ENCODE measurements at places on chromosomes 12 and 14. TPM values are rescaled to one million over a fixed set of nuclear protein-coding genes. Genes with fewer than 3 reads are reported as not detected.
A peak's percentile ranks its signal among the peaks of the same experiment; 100 is the strongest.

Gene BMP4
- 20.4 TPM for total RNA-seq

Gene IFI27
- not detected for total RNA-seq

Gene FAM90A1
- 2.6 TPM for total RNA-seq

Gene CLEC1B
- not detected for total RNA-seq

Gene PLA2G1B
- not detected for total RNA-seq

Gene FAM181A
- not detected for total RNA-seq

GRCh38 chr12:32261638-32262037 lies 137.7 kb upstream of the FGD4 start:
- DNase-seq = no peak

DNA sequence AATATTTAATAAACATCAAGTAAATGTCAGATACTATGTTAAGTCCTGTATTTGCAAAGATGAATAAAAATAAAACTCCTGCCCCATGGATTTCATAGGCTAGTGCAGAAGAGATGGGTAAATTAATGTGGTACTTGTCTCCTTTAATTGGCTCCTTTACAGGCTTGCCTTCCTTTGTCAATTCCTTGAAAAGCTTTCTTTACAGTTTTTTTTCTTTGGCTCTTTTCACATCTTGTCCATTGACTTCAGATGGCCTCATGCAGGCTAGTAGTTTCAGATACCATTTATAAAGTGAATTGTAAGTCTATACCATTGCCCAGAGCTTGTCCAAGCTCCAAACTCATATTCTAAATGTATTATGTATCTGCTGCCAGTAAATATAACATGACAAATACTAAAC lies 128.7 kb upstream of the GARIN2 start:
- DNase-seq = no peak

- DNase-seq = no peak
These were observed 164.1 kb upstream of the NTF3 start for GRCh38 chr12:5267603-5268423.

DNA sequence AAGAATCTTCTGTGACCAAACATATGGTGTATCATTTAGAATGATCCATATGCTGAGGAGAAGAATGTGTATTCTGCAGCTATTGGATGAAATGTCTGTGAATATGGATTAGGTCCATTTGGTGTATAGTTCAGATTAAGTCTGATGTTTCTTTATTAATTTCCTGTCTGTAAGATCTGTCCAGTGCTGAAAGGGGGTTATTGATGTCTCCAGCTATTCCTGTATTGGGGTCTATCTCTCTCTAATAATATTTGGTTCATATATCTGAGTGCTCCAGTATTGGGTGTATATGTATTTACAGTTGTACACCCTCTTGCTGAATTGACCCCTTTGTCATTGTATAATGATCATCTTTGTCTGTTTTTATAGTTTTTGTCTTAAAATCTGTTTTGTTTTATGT lies 33.5 kb downstream of the SLC38A2 start:
- no peak for DNase-seq

- no peak for DNase-seq
These were observed 715 bp upstream of the SLC10A1 start for GRCh38 chr14:69797573-69798338.

DNA sequence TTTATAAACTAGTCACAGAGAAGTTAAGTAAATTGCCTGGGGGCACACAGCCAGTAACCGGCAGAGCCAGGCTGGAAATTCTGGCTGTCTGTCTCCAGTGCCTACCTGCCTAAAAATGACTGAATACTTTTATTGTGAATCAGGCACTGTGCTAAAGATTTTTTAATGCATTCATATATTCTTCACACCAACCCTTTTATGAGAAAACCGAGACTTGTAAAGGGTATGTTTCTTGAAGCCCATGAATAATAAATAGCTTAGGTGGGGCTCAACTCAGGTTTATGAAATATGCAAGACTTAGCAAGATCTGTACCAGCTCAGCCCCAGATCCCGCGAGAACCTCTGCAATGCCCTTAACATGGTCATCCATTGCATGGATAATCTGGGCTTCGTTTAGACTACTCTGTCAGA lies 60.8 kb downstream of the TMCC3 start:
- no peak for DNase-seq

GRCh38 chr12:121427556-121428050 lies 27.7 kb downstream of the RNF34 start:
- no peak for DNase-seq

DNA sequence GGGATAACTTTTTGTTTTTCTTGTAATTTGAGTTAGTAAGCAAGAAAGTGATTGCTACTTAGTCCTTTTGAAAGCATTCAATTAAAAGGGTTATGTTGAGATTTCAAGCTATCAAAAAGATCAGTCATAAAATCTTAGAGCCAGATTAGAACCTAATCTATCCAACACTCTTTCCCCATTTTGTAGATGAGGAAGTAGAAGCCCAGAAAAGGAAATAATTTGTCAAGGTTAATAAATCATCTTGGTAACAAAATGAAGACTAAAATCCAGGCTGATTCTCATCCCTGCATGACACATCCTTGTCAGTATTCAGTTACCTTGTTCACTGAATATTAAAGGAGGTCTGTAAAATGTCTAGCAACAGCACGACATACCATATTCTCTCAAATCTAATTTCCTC lies 26.5 kb downstream of the PPP1R13B start:
- DNase-seq = no peak

DNA sequence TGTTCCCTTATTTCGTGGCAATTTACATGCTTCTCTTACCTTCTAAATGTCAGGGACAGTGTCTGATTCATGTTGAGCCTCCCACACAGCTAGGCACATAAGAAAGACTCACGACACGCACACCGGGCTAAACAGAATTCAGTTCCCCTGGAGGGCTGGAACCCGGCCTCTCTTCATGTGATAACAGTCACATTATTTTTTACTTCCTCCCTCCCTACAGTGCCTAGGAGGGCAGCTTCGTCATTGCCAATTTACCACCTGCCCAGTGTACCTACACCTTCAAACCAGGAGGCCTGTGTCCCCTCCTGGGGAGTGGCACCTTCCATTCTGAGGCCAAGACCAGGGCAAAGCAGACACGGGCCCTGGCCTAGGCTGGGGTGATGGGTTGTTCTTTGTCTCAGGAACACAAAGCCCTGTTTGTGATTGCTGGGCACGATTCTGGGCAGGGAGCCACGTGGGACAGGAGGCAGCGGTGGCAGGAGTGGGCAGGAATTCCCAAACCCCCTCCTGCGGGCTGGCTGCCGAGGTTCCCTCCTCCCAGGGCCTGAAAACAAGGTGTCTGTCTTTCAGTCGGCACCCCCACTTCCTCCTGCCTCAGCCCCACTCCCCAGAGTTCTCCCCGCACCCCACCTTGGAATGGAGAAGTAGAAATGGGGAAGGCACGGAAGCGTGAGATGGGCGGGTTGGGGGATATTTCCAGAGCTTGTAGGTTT lies 6.8 kb upstream of the RASAL1 start:
- DNase-seq = peak; percentile 24

DNA sequence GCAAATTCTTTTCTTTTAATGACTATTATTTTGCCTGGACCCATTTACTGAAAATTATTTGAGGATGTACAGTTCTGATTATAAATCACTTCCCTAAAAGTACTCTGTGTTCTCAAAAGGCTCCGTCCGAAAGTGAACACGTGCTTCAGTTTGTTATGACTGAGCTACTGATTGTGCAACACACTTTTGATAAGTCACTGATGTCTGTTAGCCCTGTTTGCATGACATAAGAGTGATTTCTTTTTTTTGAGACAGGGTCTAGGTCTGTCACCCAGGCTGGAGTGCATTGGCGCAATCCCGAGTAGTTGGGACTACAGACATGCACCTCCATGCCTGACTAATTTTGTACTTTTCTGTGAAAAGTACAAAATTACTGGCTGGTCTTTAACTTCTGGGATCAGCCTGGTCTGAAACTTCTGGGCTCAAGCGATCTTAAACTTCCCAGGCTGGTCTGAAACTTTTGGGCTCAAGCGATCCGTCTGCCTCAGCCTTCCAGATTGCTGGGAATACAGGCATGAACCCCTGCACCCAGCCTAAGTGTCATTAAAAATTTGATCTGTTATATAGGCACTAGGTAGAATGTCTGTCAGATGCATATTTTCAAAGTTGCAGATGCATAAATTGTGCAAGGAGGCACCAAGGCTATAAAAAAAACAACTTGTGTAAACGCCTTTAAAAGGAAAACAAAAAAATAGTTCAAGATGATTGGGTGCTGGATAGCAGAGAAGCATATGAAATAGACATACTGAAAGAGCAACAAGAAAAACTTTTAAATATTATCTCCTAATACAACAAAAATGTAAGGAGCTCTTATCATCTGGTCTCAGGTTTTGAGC lies 111.5 kb downstream of the SRGAP1 start:
- DNase-seq = no peak

DNA sequence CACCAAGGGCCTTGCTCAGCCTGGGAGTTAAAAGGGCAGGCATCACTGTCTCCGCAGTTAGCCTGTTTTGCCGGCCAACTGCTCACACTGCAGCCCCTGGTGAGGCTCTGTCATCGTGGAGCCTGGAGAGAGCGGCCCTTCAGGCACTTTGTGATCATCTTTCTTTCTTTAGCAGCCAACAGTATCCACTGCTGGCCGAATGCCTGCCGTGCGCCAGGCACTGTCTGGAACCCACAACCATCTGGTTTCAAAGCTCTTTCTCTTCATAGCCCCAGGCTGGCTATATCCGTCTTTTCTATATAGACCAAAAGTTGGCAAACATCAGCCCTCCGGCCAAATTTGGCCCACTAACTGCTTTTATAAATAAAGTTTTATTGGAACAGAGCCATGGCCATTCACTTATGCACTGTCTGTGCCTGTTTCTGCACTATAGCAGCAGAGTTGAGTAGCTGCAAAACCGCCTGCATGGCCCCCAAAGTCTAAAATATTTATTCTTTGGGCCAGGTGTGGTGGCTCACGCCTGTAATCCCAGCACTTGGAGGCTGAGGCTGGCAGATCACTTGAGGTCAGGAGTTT lies 29.5 kb downstream of the SLC8B1 start:
- DNase-seq = no peak

DNA sequence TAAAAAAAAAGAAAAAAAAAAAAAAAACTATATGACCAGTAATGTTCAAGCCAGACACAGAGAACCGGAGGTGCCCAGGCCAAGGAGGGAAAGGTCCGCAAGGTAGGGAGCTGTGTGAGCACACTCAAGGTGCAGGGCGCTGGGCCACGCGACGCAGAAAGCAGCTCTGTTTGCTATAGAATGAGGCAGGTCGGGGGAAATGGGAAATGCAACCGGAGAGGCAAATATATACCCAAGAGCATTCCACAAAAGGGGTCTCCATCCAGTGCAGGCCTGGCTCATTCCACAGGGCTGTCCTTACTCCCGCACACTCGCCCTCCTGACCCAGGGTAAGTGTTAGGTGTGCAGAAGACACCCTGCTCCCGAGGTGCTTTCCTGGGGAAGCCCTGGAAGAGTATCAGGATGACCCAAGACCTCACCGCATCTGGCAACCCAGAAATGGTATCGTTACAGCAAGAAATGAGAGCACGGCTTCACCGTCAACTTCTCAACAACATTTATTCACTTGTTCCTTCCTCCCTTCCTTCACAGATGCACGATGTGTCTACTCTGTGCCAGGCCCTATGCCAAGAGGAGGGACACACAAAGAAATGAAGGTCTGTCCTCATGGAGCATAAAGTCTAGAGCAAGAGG lies 86.4 kb downstream of the BCL11B start:
- peak; percentile 30 for DNase-seq

- peak; percentile 21 for DNase-seq
These were observed 29.4 kb upstream of the BCL7A start for GRCh38 chr12:121992059-121992879.

Measured in H7 (cell line).